ENCODE measurements at places on chromosomes 2 and 18.

DNA sequence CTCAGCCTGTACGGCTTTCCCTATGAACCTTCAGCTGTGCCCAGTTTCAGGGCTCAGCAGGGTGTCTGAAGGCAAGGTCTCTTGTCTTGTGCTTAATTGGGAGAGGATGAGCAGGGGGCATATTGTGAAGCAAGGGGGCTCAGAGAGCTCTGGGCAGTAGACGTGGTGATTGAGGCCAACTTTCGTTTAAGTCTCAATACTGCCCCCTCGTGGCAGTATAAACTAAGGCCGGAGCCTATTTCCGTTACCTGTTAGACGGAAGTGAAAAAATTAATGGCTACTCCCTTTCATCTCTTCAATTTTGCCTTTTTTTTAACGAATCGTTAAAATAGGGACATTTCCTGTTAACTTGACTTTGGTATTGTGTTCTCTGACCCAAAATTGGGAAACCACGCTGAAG lies 193.4 kb downstream of the TDRD15 start:
- no peak for DNase-seq

- DNase-seq, result no peak
Measured at GRCh38 chr2:197838036-197838435, 33.6 kb downstream of the PLCL1 start.

GRCh38 chr2:196291426-196291825 lies 120.0 kb upstream of the STK17B start:
- DNase-seq, result no peak

GRCh38 chr2:41966431-41966893 lies 81.4 kb upstream of the PKDCC start:
- no peak for DNase-seq

GRCh38 chr2:175576270-175576669 lies 394.8 kb upstream of the ATP5MC3 start:
- DNase-seq, result no peak

- DNase-seq, result no peak
Measured at GRCh38 chr18:5452943-5453443, 90.8 kb downstream of the EPB41L3 start.

DNA sequence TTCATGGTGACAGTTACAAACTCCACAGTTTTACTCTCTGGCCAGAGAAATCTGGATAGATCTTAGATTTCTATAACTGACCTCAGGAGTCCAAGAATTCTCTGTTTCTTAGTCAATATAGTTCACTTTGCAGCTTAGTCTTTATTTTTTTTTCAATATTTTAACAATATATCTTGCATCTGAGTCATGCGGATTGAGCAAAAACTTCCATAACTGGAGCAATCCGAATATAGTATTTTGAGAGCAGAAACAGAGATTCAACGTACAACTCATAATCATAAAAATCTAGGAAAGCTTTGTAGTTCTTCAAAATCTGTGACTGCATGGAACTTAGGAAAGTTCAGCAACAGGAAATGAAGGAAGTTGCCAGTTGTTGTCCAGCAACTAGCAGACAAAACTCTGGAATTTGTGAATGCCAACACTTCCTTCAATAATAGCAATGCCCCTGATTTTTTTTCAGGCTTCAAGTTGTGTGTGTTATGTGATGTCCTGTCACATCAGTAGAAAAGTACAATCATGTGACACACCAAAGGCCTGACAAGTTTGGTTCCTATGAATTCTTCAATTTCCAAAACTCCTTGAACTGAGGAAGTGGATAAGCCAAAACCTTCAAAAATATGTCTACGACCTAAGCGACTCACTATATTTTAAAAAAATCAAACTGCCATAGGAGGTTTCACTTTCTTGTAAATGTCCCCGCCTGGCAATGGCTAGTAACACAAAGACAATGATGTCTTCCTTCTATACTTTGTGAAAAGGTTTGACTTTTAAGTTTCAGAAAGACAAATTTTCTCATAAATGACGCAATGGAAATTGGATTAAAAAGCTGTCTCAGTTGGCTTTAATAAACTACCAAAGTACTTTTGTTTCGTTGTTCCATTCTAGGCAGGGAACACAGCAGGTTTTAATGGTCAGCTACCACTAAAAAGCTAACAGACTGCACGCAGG lies 510.6 kb downstream of the ERBB4 start:
- DNase-seq, result no peak

- no peak for DNase-seq
Measured at GRCh38 chr2:112821682-112822081, 14.9 kb downstream of the IL1B start.

- no peak for DNase-seq
Measured at GRCh38 chr2:128320192-128320905, 1.7 kb upstream of the HS6ST1 start.

GRCh38 chr2:36456227-36457175 lies 100.9 kb downstream of the CRIM1 start:
- DNase-seq, result no peak

Data from activated gamma-delta T cell (primary cell).